ENCODE measurements at places on chromosomes 11 and 22.

GRCh38 chr11:110314366-110315095 is 18.1 kb upstream of the RDX start:
- DNase-seq, result no peak

- DNase-seq, result peak; percentile 16
These were observed 67.6 kb upstream of the MTMR2 start for GRCh38 chr11:95991545-95991944.

DNA sequence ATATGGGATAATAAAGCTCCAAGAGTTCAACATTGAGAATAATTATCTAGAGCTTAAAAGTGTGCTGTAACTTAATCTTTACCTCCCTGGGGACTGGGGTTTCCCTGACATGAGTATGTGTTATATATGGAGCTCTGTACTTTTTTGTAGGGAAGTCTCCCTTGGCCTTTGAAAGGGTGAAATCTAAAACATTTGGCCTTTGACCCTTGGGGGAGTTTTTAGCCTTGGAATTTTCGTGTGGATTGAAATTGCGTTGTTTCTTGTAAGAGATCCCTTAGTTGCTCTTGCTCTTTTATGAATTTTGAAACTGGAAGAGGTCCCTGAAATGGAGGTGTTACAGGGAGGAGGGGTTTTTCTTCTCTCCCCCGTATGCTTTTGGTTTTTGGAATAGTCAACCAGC is 450.0 kb downstream of the NELL1 start:
- DNase-seq, result no peak

DNA sequence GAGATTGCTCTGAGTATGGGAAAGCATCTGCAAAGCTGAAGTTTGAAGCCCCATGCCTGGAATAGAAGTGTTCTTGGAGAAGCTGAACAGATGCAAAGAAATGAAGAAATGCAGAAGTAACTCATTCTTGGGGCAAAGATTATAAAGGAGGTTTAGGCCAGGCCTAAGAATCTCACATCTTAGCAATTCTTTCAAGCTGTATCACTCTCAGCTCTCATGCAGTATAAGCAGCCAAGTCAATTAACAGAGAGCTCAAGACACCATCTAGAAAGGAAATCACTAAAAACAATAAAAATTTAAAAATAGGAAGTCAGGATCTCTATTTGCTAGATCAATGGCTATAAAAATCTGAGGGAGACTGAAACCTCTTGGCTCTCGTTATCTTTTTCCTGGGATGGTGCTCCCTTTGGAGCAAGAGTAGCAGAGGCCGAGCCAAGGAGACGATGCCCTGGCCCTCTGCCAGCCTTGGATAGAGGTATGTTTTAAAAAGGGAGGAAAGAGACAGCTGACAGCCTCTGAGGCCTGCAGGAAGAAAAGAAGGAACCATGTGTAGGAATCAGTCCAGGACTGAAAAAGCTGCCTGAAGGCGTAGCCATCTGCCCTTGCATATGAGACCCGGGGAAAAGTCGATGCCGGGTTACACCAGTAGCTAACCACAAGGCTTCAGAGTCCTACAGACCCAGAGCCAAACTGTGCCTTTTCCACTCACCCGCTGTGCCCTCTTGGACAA is 229.8 kb downstream of the BLID start:
- DNase-seq, result no peak

- DNase-seq, result no peak
These were observed 38.9 kb upstream of the CCDC34 start for GRCh38 chr11:27401833-27402316.

GRCh38 chr11:111714522-111714921 is 51.7 kb downstream of the PPP2R1B start:
- no peak for DNase-seq
